HFFc6 (cell line): ENCODE measurements at places on chromosomes 1 and 21. TPM values are rescaled to one million over a fixed set of nuclear protein-coding genes. Genes with fewer than 3 reads are reported as not detected.

- peaks cover 1% of the 10 kb centered on the region; the same call in 1 of the 2 replicates for H3K27me3 ChIP-seq
- H3K4me3 ChIP-seq = no peak overlapping the region
- peak overlapping the region; percentile 88 for H3K27ac ChIP-seq
Measured at GRCh38 chr1:115492019-115492595, 149.7 kb upstream of the VANGL1 start.

- no peak for DNase-seq
- no peak overlapping the region for H3K4me3 ChIP-seq
- H3K4me1 ChIP-seq = no peaks in the 10 kb centered on the region
- peaks cover 4% of the 10 kb centered on the region for H3K27me3 ChIP-seq
- H3K27ac ChIP-seq = no peak overlapping the region
Measured at GRCh38 chr21:42542596-42542995, 28.9 kb downstream of the SLC37A1 start.

DNA sequence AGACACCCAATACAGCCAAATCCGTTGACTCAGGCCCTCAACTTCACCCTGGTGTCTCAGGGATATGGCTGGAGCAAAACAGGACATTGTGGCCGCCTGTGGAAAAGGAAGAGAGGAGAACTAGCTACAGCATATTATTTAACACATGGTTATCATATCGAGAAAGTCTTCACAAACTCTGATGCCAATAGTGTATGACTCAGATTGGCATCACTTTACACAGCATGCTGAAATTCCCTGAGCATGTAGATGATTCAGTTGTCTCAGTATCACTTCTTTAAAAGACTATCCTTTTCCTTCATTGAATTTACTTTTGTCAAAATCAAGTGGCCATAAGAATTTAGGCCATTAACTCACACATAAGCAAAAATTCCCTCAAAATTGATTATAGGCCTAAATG lies 20.1 kb downstream of the HSD3B2 start:
- no peaks in the 10 kb centered on the region for H3K4me1 ChIP-seq
- H3K36me3 ChIP-seq = no peaks in the 10 kb centered on the region
- H3K27me3 ChIP-seq = peaks cover 24% of the 10 kb centered on the region

- peak overlapping the region; percentile 95 for H3K27ac ChIP-seq
- peaks cover 54% of the 10 kb centered on the region for H3K36me3 ChIP-seq
- peaks cover 80% of the 10 kb centered on the region for H3K4me1 ChIP-seq
- peak overlapping the region; percentile 10; the same call in 1 of the 2 replicates for H3K4me3 ChIP-seq
- peaks cover 10% of the 10 kb centered on the region for H3K27me3 ChIP-seq
Measured at GRCh38 chr1:42937836-42938644, 20.6 kb downstream of the SLC2A1 start.

DNA sequence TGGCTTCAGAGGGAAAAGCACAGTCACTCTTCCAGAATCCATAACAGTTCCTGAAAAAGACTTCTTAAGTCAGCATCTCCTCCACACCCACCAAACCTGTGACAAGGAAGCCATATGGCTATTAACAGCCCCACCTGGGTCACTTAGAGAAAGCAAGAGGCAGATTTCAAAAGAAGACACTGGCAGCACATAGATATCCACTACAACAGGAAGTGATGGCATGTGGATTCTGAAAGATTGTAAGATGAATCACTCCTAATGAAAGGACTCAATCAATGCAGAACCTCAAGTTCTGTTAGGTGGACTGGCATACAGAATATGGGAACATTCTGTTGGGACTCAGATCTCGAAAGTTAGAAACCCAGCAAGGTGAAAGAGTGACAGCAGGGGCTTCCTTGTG lies 365.9 kb downstream of the TGFB2 start:
- H3K27ac ChIP-seq = no peak overlapping the region
- no peaks in the 10 kb centered on the region for H3K36me3 ChIP-seq
- no peak overlapping the region for H3K4me3 ChIP-seq

GRCh38 chr1:201749059-201749690 lies 79.8 kb upstream of the IPO9 start:
- H3K4me3 ChIP-seq = peak overlapping the region; percentile 65
- no peak for DNase-seq

Gene FCRL6
- not detected in 3 replicates for total RNA-seq

GRCh38 chr1:184056921-184057555 lies 5.5 kb downstream of the TSEN15 start:
- no peaks in the 10 kb centered on the region for H3K27me3 ChIP-seq
- peak overlapping the region; percentile 83 for H3K27ac ChIP-seq
- H3K4me3 ChIP-seq = peak overlapping the region; percentile 75
- peaks cover 42% of the 10 kb centered on the region for H3K36me3 ChIP-seq
- DNase-seq = peak; percentile 80

Gene OR2M3
- total RNA-seq = not detected in 3 replicates

Gene OR2T10
- not detected in 3 replicates for total RNA-seq

GRCh38 chr1:246335151-246335550 lies 171.9 kb downstream of the SMYD3 start:
- H3K4me1 ChIP-seq = peaks cover 28% of the 10 kb centered on the region
- H3K4me3 ChIP-seq = no peak overlapping the region
- H3K27me3 ChIP-seq = no peaks in the 10 kb centered on the region; the same call in 1 of the 2 replicates
- peaks cover 10% of the 10 kb centered on the region; the same call in 1 of the 2 replicates for H3K36me3 ChIP-seq
